Suppressor macrophage treated with lipopolysaccharide for 4 hours (primary cell): ENCODE measurements at places on chromosomes 4 and X.

GRCh38 chrX:123086768-123087167, 97.3 kb upstream of the GRIA3 start:
- no peak for DNase-seq

GRCh38 chrX:15646543-15646942, 18.1 kb downstream of the CLTRN start:
- DNase-seq, result no peak

DNA sequence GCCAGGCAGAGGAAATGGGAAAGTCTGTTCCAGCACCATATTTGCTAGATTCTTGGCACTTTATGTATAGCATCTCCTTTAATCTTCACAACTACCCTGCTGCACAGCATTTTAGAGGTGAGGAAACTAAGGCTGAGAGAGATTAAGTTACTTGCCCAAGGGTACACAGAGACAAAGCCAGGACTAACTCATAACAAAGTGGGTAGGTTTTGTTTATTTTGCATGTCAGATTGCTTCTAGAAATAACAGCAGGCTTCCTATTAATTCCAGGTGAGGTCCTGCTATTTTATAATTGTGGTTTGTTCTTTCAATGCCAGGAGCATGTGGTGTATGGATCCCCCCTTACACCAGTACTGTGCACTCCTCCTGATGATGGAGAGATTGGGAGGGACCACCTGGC, 15.0 kb downstream of the TCEANC start:
- no peak for DNase-seq

- peak; percentile 49 for DNase-seq
Observed at GRCh38 chr4:183828125-183828524, 77.0 kb upstream of the STOX2 start.

GRCh38 chrX:51728202-51728601, 15.0 kb upstream of the GSPT2 start:
- DNase-seq, result no peak

DNA sequence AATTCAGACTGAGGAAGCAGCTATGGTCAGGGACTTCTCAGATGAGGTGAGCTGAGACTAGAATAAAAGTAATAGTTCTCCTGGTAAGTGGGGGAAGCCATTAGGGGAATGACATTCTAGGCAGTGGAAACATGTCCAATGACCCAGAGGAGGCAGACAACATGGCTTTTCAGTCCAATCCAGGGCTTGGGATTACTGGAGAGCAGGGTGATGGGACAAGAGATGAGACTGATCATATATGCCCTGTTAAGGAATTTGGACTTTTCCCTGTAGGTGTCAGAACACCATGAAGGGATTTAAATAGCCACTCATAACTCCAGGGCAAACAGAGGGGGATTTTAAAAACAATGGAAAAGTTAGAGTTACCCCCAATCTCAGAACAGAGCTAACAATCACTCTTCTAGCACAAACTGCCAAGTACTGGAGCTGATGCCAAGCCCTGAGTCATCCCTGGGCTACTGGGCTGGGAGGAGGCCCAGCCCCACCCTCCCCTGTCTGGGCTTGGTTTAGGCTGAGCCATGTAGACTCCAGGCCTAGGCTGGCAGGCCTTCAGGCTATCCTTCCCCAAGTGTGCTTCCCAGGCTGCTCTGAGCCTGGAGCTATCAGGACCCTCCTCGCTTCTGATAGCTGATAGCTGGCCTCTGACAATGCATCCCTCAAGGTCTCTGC, 22.7 kb upstream of the MSN start:
- DNase-seq, result peak; percentile 56

DNA sequence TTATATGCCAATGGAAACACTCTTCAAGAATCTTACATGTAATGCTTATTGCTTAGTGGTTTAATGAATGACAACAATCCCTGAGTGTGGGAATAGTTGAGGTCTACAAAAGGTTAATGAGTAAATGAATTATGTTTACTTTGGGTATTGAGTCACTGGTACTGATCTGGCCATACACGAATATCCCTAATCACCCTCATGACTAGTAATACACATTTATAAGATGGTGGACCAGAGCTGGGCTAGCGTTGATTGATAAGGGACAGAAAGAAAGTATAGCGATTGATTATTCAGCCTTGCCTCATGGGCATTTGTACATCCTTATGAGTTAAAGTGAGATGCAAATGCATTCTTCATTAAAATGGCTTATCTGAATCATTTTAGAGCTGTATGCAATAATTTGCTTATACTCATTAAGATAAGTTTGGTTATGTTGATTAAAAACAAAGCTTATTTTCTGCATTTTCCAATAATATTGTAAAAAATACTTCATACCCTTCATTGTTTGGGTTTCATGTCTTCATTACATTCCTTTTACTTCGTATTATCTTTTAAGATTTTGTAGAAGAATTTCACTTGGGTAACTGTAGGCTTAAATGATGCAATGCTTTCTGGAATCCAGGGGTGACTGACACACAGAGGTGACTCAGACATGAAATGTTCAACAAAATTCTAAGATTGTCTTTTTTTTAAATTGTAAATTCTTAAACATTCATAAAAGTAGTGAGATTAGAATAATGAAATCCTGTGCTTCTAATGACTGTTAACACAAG, 47.4 kb downstream of the FGF2 start:
- peak; percentile 3 for DNase-seq

DNA sequence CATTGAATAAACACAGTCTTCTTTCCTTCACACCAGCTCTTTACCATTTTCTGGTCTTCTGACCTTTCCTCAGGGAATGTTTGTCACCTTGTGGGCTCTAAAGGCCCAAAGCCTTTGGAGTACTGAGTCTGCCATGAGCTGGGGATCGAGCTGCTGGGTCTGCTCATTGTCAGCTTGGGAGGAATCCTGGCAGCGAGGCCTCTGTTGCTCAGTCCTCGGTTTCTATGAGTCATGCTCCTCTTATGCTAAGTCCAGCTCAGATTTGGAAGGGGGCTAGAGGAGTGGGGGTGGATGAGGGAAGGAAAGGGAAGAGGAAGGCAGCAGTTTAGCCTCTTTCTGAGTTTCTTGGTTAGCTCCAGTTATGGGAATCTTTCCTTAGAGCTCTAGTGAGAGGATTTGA, 31.1 kb downstream of the NHSL2 start:
- DNase-seq, result no peak

- DNase-seq, result no peak
Observed at GRCh38 chr4:109275066-109275745, 27.3 kb downstream of the COL25A1 start.

DNA sequence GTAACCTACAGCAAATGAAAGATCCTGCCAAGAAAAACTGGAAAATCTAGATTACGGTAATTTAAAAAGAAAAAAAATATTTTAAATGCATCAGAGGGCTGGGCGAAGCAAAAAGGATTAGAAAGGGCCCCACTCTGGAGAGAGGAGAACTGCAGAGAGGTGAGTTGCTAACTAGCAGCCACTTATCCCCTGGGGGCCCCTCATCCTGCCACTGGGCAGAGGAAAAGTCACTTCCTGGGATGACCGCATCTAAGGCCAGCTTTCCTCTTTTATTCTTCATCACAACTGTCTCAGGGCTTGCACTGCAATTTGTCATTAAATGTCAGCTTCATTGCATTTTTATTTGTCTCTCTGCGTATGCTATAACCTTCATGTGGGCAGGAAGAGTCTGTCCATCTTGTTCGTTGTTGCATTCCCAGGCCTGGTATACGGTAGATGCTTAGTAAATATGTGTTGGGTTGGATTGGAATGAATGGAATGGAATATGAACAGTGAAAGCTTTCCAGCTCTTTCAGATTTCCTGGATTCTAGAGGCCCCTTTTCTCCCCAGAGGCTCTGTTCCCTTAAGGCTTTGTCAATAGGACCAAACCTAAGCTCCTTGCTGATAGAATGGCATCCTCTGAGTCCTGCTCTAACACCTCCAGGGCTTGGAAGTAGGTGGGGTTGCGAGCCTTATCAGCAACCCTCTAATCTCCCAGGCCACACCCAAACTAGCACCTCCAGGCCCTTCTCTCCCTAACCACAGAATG, 58.9 kb downstream of the TLR10 start:
- no peak for DNase-seq

GRCh38 chrX:9312922-9313867, 151.7 kb upstream of the TBL1X start:
- DNase-seq, result peak; percentile 47

GRCh38 chrX:129614481-129615255, 40.1 kb downstream of the APLN start:
- no peak for DNase-seq

- DNase-seq, result no peak
Observed at GRCh38 chr4:98341309-98341708, 80.1 kb downstream of the RAP1GDS1 start.

DNA sequence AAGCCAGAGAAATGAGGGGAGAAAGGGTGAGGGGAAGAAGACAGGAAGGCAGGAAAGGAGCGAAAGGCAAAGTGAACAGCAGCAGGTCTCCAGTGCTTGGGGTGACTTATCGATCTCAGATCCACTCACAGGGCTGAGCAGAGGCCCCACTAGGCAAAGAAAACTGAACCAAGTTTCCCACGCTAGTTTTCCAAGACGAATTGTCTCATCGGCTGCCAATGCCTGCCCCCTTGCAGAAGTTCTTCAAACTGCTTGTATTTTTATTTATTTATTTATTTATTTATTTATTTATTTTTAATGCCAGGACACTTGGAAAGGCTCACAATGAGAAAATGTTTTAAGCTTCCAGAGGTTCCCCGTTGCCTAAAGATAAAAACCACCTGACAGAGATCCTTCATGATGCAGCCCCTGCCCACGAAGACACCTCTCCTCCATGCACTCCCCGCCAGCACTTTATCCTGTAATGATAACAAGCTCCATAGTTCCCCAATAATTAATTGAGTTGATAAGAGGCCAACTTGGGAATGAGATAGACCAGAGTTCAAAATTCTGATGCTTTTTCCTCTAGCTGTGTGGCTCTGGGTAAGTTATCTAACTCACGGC, 43.2 kb downstream of the QDPR start:
- peak; percentile 9 for DNase-seq
